ENCODE measurements at places on chromosomes 1 and 21.

DNA sequence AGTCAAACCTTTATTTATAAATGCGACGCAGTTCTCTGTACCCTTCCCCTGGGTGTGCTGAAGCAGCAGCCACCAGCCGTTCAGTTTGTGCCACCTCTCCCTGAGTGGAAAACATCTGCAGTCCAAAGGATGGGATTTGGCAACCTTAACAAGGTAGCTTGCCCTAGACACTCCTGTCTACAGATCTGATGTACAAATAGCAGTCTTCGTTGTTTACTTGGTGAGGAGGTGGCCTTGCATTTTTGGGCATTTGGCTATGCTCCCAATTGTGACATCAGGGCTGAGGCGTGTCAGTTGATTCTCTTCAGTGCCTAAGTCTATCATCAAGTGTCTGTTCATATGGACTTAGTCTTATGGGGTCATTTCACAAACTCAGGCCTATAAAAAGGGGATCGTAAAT lies 59.8 kb downstream of the KDM1A start:
- DNase-seq: no peak

DNA sequence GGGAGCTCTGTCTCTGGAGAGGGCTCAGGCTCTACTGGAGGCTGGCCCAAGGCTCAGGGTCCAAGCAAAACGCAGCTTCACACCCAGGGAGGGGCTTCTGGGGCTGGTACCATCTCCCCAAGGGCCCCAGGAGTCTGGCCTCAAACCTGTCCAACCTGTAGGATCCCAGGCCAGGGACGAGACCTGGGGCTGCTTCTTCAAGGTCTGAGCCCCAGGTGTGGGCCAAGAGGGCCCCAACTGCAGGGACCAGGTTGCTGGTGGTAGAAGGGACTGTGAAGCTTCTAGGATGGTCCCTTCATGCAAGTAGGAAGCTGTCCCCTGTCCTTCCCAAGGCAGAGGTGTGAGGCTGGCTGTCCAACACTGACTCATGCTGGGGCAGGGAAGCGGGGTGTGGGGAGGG lies 7.8 kb upstream of the MMEL1 start:
- DNase-seq: no peak

GRCh38 chr1:184616504-184616903 lies 138.2 kb downstream of the EDEM3 start:
- no peak for DNase-seq

GRCh38 chr1:113935970-113936369 lies 6.8 kb downstream of the HIPK1 start:
- no peak for DNase-seq

DNA sequence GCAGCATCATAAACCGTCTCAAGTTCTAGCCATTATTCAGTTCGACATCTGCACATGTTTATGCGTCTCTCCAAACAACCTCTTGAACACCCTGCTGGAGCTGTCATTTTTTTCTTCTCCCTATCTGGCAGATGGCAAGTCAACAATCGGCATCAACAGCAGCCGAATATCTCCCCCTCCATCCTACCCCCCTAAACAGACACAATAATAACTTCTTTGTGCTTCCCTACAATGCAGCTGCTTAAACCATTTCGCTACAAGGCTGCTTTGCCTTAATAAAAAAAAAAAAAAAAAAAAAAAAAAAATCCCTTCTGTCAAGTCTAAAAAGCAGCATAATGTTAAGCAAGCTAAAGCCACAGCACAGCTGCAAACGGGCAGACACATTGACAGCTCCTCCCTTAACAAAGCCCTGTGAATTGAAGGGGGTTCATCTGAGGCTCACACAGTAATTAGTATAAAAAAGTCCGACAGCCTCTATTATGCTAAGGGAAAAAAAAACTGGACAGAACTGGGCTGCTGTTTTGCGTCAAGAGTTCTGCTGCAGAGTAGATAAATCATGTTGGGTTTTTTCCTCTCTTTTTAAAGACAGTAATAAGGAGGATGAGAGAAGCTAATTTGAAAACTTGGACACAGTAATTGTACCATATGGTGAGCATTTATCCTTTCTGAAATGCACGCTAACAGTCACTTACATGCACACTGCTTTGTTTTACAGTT lies 136.4 kb downstream of the AKT3 start:
- DNase-seq: peak; percentile 18

- no peak for DNase-seq
Observed at GRCh38 chr1:40662864-40663263, 2.6 kb downstream of the RIMS3 start.

DNA sequence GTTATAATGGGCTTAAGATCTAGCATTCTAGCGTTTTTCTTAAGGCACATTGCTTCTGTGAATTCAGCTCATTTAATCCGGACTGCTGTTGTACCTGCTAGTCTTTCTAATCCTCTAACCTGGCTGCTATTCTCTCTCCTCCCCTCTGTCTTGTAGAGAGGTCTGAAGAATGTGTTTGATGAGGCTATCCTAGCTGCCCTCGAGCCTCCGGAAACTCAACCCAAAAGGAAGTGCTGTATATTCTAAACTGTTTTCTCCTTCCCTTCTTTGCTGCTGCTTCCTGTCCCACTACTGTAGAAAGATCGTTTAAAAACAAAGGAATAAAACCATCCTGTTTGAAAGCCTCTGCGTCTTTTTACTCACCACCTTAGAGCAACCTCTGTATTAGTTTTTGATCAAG lies 37.3 kb downstream of the CDC42 start:
- no peak for DNase-seq

DNA sequence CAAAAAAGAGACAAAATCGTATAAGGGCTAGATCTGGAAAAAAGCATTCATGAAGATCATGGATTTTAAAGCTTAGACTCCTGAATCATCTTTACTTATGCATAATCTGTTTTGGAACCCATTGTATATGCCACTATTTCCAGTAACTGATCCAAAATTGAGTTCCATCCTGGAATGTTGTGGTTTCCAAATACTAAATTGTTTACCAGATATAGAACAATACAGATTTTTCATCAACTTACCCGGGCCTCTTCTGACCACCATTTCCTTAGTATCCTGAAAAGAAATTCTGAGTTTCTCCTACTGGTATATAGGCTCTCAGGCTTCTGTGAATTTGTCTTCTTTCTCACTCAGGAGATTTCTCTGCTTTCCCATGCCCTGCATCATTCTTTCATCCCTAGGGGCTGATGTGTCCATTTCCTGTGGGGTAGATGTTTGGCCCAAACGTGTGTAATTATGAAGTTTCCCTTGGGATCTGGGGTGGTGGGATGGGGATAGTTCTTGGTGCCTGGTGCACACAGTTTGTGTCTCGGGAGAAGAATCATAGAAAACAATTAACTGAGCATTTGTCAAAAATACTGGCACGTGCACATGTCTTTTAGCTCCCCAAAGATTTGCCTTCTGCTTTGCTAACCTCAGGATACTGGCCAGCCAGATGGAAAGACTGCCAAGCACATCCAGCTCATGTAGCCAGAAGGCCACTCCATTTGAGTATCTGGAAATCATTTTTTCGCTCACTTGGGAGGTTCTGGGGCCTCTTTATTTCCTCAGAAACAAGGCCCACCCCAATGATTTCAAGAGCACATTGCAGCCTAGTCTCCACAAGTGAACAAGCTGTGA lies 127.8 kb downstream of the NTMT2 start:
- no peak for DNase-seq

DNA sequence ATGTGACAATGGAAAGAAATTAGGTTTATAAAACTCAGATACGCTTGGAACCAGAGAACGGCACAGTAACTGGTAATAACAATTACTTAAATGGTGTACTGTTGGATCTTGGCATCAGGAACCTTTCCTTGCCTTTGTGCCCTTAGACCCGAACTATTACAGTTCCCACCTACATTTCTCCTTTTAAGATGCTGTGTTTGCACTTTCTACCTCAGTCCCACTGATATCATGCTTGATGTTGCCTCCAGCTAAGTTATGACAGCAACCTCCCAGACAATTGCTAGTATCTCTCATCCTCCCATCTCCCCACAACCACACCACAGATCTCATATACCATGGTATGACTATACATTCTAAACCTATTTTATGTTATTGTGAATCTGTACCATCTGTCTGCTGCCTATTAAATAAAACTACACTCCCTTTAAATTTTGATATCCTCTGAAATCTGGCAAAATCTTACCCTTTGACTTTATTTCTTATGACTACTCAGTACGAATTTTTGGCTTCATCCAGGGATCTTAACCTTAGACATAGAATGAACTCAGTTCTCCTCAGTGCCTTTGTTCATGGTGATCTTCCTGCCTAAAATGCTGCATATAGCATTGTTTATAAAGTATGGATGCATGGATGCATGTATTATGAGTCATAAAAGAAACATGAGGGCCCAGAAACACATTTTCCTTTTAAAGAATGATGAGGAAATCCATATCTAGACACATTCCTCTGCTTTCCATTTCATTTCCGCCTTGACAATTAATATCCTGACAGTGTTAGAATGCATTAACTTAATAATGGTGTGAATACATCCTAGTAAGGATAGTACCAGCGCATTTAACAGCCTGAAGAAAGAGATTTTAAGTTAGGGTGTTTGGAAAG lies 64.1 kb downstream of the LRRC8D start:
- DNase-seq: no peak

DNA sequence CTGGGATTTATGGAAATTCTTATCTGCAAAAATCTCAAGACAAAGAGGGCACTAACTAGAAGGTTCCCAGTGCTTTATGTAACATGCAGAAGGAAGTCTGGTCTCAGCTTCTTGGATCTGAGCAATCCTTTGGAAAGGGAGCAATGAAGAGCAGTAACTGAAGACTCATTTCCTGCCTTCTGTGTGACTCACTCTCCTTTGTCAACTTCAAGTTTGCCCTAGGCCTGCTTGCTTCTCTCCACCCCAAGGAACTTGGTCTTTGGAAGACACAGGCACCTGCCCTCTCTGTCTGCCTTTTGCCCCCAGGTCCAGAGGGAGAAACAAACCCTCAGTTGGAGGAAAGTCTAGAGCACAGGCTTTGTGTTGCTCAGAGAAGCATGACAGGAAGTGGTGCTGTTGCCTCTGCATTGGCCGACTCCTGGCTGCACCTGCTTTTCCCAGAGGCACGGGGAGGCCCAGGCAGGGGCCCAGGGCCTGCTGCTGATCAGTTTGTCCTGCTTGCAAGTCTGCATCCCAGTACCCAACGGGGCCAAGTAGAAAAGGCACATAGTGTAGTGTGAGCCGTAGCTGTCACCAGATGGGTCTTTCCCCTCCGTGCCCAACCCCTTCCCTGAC lies 137.2 kb downstream of the DHRS3 start:
- DNase-seq: no peak

DNA sequence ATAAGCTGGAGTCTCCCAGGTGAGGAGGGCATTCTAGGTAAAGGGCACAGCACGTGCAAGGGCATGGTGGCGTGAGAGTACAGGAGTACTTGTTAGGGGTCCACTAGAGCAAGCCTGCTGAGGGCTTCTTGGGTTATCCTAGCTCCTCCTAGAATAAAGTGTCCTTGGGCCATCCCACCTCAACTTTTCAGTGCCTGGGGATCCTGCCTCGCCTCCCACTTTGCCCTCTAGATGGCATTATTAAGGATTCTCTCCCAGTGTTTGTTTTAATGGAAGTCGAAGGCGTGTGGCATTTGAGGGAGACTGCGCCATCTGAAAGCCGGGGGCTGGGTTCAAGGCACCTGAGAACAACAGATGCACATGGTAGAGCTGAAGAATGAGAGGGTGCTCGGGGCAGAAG lies 74.5 kb upstream of the SELENON start:
- DNase-seq: no peak

DNA sequence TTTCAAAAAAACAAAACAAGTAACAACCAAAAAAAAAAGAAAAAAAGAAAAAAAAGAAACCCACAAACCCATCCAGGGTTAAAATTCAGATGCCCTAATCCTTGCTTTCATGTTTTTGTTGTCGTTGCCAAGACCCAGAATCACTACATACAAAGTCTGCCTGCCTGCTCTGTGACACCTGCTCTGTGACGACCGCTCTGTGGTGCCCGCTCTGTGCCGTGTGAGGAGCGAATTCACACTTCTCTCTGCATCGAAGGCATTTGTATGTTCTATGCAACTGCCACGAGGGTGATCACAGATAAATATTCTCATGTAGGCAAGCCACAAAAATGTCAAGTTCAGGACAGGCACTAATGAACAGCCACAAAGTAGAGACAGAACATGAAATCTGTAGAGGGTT lies 178.6 kb downstream of the SLC45A1 start:
- DNase-seq: no peak

DNA sequence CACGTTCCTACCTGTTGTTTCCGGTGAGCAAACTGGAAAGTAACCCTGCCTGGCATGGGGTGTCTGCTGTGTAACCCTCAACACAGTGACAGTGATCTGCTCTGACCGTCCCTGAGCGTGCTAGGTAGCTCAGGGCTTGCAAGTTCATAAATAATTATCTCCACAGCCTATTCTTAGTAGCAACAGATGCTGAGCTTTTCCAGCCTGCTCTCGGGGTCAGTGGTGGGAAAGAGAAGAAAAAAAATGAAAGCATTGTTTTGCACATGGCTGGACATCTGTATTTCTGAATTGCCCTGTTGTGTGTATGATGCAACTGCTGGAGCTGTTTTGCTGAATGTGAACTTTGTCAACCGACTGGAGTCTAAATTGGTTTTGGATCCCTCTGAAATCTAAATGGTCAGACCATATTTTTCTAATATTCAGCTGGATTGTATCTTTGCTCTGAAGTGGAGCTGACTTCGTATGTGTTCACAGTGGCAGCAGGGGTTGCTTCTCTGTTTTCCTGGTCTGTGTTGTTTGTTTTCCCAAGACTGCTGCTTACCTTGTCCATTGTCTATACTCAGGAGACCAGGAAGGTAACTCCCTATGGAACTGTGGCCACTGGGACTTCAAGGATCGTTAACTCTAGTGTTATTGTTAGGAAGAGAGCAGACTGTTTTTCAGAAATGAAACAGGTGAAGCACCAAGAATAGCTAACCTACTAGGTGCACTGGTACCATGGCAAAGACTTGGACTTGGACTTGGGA lies 27.0 kb downstream of the TGFB2 start:
- DNase-seq: no peak

DNA sequence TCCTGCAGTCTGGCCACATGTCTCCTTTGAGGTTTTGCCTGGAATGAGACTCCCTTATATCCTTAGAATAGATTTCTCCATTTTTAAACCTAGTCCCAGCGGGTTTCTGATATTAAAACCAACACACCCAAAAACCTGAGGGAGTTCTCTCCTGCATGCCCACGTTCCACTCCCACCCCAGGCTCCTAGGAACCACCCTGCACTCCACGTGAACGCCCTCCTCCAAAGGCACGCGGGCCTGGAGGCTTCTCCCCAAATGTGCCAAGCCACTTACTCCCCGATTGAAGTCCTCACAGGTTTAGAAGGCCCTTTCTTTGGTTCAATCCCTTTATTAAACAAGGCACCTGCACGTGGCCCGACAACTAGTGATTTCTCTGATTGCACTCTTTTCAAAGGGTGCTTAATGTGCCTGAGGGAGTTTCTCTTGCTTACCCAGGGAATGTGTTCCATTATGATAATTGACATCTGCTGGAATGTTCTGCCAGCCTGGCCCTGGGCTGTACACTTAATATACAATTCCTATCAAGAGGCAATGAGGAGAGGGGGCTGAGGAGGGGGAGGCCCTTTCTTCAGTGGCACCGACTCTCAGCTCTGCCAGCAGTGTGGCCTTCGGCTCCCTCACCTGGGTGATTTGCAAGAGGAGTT lies 104.3 kb upstream of the ADAR start:
- DNase-seq: no peak
